Activated CD4-positive, CD25-positive, alpha-beta regulatory T cell treated with anti-CD3 and anti-CD28 coated beads, Interleukin-2, amount 50 U/mL, for 16 hours (primary cell): ENCODE measurements at places on chromosomes 12 and 14.

DNA sequence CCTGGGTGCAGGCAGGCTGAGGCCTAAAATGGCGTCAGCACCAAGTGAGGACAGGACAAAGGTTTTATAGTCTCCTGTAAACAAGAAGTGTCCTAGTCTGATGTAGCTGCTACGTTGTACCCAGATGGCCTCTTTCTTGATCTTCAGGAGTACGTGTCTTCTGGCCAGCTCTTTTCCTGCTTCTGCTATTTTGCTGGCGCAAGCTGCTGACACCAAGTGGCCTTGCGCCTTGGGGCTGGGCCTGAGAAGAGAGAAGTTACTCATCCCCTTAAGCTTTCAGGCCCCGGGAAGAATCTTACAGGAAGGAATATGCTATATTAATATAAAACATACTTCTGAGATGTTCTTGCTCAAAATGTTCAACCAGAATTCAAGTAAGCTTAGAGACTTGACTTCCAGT is 605.2 kb downstream of the GALC start:
- no peak for DNase-seq

GRCh38 chr12:85156569-85156968 is 120.4 kb downstream of the LRRIQ1 start:
- DNase-seq, result no peak

DNA sequence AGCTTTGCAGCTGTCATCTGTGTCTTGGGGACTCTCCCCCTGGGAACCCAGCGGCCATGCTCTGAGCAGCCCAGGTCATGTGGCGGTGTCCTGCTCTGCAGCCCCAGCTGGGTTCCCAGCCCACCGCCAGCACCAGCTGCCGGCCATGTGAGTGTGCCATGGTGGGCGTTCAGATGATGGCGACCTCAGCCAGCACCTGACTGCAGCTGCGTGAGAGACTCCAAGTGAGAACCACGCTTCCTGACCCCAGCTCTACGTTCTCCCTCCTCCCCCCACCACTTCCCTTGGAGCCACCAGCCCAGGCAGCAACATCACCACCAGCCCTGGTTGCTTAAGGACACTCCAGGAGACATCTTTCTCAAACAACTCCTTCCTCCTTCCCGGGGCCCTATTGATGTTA is 68.8 kb downstream of the SLC24A4 start:
- DNase-seq, result no peak

- no peak for DNase-seq
These were observed 33.9 kb upstream of the FAM222A start for GRCh38 chr12:109679501-109680263.

GRCh38 chr12:93080452-93080851 is 151.4 kb upstream of the EEA1 start:
- DNase-seq, result no peak

GRCh38 chr14:86933958-86934595 is 1058.9 kb downstream of the GALC start:
- DNase-seq, result no peak
